ENCODE measurements at places on chromosomes 5 and 9. TPM values are rescaled to one million over a fixed set of nuclear protein-coding genes. Genes with fewer than 3 reads are reported as not detected.

The C9orf153 gene
- total RNA-seq = not detected

The TIMD4 gene
- 2.0 TPM for total RNA-seq

The UAP1L1 gene
- total RNA-seq = 24.6 TPM

The JAK2 gene
- total RNA-seq = 0.86 TPM

The ADAMTS13 gene
- total RNA-seq = 5.3 TPM

The GADD45G gene
- 5.4 TPM for total RNA-seq

The CA9 gene
- not detected for total RNA-seq

Data from Caco-2 (cell line).